Naive thymus-derived CD8-positive, alpha-beta T cell (primary cell): ENCODE measurements at places on chromosomes 5 and 9. TPM values are rescaled to one million over a fixed set of nuclear protein-coding genes. Genes with fewer than 3 reads are reported as not detected.

DNA sequence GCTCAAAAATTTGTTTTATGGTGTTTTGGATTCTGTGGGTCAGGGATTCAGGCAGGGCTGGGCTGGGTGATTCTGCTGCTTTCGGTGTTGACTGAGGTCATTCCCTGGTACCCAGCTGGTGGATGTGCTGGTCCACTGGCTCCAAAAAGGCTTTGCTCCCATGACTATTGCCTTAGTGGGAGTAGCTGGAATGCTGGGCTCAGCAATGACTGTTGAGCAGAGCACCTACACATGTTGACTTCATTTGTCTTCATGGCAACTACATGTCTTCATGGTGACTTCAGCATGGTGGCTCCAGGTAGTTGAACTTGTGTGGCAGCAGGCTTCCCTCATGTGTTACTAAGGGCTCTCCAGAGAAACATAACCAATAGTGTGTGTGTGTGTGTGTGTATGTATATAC, 297.2 kb downstream of the DOCK8 start:
- DNase-seq: no peak

Gene NNT
- total RNA-seq: 63.4 TPM

GRCh38 chr5:96006291-96006690, 44.6 kb upstream of the ELL2 start:
- no peak for DNase-seq

GRCh38 chr5:82884821-82885471, 192.2 kb downstream of the TMEM167A start:
- no peak for DNase-seq

DNA sequence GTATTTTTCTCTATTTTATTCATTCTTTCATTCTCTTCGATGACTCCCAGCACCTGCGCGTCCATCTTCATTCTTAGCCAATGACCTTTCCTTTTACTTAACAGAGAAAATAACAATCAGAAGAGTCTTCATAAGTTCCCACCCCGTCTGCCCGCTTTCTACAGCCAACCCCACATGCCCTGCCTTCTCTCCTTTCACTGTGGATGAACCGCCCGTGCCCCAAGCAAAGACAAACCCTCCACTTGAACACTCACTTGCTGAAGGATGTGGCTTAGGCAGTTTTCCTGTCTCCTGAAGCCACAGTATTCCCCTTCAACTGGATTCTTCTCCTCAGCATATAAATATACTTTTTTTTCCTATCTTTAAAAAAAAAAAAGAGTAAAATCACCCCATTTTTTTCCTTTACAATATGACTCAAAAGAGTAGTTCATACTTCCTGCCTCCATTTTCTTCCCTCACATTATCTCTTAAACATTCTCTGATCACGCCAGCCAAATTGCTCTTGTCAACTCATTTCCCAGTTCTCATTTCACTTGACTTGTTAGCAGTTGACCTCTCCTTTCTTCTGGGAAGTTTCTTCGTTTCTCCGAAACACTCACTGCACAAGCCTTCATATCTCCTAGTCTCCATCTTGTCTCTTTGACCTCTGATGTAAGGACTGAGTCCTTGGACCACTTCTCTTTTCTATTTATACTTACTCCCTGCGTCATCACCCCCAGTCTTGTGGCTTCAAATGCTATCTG, 11.1 kb downstream of the NIPSNAP3B start:
- no peak for DNase-seq

DNA sequence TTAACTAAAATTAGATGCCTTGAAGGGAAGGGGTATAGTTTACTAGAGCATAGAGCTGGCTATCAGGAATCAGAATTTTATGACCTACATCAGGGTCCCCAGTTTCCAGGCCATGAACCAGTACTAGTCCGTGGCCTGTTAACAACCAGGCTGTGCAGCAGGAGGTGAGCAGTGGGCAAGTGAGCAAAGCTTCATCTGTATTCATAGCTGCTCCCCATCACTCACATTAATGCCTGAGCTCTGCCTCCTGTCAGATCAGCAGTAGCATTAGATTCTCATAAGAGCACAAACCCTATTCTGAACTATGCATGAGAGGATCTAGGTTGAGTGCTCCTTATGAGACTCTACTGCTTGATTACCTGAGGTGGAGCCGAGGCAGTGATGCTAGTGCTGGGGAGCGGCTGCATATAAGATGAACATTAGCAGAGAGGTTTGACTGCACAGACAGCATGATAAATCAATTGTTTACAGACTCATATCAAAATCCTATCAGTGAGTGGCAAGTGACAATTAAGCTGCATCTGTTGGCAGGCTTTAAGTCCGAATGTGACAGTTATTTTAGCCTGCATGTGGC, 44.6 kb downstream of the TAF11L14 start:
- no peak for DNase-seq

DNA sequence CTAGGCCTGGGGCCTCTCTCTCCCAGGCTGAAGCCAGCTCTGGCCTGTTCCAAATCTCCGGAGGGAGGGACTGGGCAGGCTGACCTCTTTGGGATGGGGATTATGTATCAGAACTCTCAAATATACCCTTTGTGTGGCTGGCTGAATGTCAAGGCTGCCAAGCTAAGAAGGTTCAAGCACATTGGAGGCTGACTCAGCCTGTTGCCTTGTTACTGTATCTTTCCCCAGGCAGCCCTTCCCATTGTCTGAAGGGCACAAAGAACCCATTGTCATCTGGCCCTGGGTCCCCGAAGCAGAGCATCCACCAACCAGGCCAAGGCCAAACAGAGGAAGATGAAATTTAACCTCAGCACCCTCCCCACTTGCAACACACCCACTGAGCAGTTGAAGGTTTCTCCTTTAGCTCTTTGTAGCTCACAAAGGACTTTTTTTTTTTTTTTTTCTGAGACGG, 7.3 kb upstream of the SPARC start:
- DNase-seq: no peak

DNA sequence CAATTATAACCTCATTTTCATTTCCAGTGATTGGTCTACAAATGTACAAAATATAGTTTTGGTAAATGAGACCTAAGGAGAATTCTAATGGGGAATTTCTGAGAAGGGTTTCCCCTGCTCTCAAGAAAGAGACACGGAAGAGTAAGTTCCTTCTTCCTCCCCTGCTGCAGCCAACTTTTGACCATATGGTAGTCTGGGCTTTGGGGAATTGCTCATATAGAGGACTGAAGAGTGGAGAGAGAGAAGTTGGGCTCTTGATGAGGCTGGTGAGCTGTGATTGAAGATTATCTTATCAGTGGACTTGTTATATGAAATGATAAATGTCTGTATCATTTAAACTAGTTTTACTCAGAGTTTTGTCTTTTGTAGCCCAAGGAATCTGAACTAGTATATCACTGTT, 4.3 kb upstream of the LNPEP start:
- no peak for DNase-seq

Gene ZMYND19
- total RNA-seq: 27.5 TPM

Gene LAMC3
- 7.2 TPM for total RNA-seq

DNA sequence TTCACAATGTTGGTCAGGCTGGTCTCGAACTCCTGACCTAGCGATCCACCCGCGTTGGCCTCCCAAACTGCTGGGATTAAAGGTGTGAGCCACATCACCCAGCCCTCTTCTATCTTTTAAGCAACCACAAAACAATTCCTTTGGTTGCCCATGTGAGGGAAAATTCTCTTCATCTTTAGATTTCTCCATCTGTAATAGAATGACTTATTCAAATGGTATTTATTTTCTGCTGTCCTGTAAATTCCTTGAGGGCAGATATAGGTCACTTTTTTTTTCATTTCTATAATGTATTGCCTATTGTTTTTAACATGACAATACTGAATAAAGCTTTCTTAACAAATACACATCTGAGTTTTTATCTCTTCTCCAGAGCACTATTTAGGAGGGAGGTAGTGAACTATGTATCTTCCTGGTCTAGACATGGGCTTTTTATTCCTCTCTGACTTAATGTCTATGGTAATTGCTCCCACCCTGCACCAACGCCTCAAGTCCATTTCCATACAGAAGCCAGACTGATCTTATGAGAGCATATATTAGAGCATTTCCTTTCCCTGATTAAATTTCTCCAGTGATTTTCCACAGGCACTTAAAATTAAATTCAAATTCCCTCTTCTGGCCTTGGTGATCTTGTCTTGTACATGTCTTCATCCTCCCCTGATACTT, 595.6 kb downstream of the CAAP1 start:
- no peak for DNase-seq

- no peak for DNase-seq
These were observed 94.2 kb upstream of the SAP30L start for GRCh38 chr5:154351566-154351965.

DNA sequence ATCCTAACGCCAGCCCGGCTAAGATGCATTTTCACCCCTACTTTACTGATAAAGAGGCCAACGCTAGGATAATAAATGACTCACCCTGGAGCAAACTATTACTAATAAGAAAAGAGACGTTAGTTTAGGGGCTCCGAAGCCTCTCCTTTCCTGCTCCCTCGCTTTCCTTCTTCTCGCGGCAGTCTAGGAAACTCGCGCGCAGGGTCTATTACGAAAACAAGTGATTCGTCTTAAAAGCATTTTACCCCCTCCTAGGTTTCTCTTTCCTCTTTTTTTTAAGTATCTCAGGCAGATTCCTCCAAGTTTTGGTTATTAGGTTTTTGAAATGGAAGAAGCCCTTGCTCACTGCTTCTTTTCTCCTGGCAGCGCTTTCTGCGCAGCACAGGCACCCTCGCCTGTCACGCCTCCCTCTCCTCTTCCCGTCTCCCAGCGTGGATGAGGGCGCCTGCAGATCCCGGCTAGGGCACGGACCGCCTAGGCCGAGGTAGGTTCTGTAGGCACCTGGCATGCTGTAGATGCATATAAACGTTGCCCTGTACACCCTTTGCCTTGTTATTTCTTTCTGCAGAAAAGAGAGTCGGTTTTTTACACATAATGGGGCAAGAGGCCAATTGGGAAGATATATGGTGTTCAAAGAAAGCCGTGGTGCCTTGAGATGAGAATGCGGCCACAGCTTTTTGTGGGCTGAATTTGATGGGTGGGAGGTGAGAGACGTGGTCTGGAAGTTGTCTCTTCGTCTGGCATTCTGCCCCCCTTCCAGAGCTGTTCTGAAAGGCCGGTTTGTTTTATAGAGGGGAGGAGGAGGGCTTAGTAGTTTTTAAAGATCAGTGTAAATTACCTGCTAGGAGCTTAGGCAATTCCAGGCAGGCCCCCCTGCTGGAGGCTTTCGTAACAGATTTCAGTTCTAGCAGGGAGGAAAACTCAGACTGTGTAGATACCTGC, 983 bp downstream of the GCNT1 start:
- DNase-seq: no peak

Gene SPATA9
- not detected for total RNA-seq

Gene PAEP
- total RNA-seq: not detected

GRCh38 chr5:179533907-179534306, 16.4 kb upstream of the RUFY1 start:
- no peak for DNase-seq

DNA sequence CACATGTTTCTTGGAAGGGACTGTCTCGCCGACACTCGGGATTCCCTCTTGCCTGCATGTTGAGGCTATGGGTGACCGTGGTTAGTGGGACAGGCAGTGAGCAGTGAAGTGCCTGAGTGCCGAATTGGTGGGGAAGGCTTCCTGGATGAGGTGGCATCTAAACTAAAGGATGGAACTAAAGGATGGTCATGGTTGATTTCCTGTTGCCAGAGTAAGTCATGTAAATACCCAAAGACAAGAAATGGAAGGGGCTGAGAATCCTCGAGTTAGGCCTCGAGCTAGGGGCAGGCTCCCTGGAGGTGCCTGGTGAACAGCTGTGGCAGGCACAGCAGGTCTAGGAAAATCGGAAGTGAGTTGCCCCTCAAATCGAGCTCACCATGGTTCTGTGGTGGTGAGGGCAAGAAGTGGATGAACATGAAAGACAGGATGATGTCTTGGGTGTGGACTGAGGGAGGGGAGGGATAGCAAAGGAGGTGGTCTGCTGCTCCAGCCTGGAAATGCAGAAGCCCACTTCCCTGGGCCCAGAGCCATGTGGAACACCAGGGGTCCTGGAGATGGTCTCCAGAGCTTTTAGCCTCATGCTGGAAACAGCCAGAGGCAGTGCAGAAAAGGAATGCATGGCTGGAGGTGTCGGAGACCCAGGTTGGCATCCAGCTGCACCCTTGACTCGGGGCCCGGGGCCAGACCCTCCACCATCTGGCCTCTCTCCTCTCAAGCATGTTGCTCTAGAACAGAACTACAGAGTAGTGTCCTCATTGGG, 12.2 kb downstream of the CD74 start:
- DNase-seq: no peak

DNA sequence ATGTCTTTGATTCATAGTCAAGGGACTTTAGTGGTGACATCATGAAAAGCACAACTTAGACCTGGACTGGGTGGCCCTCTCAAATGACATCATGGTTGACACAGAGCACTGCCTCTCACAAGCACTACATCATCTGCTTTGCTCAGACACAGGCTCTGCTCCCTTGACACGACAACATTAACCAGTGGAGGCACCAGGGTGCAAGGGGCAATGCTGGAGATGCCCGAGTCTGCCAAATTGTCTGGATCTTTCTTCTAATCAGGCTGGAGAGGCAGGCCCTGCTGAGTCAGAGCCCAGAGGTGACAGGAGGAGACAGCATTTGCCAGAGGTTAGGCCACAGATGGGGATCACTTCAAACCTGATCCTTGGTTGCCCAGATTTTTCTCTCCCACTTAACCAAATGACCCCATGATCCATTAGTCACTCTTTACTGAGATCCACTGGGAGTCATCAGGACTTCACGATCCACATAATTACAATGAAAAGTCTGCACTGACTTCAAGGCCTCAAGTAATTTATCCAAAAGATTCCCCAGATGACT, 174.4 kb downstream of the SLIT3 start:
- no peak for DNase-seq

Gene OR1Q1
- 1.5 TPM for total RNA-seq

Gene PHYHD1
- 6.9 TPM for total RNA-seq

Gene FBLL1
- not detected for total RNA-seq

GRCh38 chr5:140325486-140325885, 20.9 kb downstream of the HBEGF start:
- DNase-seq: no peak
